ENCODE measurements at places on chromosomes 6 and 20.
A peak's percentile ranks its signal among the peaks of the same experiment; 100 is the strongest.

DNA sequence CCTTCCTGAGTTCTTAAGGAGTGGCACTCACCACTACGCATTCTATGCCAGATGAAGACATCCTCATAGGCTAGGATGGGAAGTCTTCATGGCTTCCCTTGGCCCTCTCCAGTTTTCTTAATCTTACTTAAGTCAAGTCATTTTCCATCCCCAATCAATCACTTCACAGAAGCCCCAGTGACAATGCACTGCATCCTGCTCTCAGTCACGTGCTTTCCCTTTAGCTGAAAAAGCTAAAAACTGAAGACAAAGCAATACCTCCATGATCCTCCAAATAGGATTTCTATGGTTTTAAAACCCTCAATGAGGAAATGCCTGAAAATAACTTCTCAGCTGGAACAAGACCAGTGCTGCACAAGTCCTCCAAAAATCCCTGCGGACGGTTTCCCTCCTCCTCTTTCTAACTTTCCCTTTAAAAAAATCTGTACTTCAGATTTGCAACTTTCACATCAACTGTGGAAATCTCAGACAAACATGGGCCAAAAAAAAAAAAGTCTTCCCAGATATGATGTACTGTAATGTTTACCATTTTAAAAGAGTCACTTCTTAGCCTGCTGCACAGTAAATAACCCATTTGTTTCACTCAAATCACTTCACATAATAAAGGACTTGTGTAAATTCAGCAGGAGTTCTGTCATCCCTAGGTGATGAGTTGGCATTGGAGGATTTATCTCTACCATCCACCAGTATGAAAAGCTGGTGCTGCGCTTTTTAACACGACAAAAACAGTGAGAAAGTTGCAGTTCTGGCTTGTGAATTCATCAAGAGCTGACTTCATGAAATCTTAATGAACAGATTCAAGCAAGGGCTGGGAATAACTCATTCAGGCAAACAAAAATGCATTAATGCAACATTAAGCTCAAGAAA is 590.0 kb upstream of the NOX3 start:
- DNase-seq, result no peak

GRCh38 chr6:7087066-7087465 is 20.7 kb upstream of the RREB1 start:
- no peak for DNase-seq

GRCh38 chr20:54172856-54173652 is 732 bp downstream of the CYP24A1 start:
- DNase-seq, result peak; percentile 26

GRCh38 chr20:45337367-45338120 is 10.7 kb downstream of the SDC4 start:
- DNase-seq, result no peak

Measured in GM13976 (cell line).